ENCODE measurements at places on chromosomes 4 and X.

- DNase-seq, result no peak
Measured at GRCh38 chrX:12563121-12563520, 228.1 kb upstream of the PRPS2 start.

DNA sequence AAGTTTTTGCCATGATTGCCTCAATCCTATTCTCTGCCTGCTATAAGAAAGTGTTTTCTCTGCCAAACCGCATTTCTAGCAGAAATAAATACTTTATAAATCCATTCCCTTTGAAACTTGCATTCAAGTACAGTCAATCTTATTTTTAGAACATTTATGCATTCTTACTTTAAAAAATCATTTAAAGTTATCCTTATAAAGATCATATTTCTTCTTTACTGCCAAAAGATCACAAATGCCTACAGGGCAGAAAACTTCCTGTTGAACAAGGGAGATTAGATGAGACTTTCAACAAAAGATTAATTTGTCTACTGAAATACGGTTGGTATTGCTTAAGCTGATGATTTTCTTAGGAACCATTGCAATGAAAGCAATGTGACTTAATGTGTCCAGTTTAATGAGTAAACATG is 207.2 kb upstream of the SLIT2 start:
- DNase-seq, result no peak

GRCh38 chr4:180900781-180901180 is 1342.4 kb upstream of the TENM3 start:
- no peak for DNase-seq

DNA sequence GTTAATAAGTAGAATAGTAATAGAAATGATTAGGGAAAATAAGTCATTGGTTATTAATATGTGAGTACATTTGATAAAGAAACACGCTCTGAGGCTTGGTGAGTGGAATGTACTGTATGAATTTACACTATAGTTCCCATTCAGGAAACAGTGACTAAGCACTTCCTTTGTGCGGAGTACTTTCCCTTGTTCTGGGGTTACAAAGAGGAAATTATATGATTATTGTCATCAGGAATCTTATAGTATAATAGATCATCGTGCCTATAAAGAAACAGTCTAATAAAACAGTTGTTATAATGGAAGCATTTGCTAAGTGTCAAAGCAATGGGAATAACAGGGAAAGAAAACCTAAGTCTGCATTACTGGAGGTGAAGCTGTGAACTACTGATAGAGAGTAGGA is 138.0 kb downstream of the RPA4 start:
- no peak for DNase-seq

DNA sequence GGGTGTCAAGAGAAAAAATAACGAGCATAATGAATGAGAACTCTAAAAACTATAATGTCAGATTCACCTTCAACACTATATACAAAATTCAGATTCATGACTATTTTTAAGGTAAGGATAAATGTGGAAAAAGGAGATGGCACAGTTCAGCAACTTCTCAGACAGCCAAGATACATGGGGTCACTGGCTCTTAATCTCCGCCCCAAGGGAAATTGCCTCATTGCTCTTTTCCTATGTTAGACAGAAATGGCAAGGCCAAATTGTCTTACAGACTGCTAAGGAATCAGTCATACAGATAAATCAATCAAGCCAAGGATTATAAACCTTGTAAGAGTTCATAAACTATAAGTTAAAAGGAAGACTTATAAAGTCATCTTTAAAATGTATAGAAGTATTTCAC is 183.4 kb downstream of the OPHN1 start:
- DNase-seq, result no peak

DNA sequence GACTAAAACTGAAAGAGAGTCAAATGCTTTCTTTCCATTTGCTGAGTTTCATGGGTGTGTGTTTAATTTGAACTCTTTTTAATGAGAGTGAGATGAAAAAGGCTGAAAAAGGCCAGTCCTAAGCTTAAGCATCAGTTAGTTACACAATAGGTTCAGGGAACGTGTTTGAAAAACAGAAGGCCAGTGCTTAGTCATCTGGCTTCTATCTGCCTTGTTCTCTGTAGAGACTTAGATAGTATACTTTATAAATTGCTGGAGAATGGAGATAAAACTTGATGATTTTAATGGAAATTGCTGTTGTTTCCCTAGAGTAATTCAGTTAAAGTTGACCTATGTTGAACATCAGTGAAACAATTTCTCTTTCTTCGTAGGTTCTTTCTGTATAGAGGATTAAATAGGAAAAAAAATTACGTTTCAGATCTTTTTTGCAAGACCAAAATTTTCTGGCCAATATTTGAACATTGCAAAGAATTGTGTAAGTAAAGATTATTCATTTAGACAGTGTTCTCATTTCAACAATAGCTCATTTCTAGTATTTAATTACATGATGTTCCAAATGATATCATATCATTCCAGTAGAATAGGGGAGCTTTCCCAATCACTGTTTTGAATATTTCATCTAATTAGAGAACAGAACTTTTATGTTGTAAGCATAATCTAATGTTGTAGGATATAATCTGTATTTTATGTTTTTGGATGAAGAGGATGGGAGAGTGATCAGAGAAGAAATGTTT is 1088.8 kb downstream of the ADGRL3 start:
- no peak for DNase-seq
